ENCODE measurements at places on chromosomes 12 and 14. TPM values are rescaled to one million over a fixed set of nuclear protein-coding genes. Genes with fewer than 3 reads are reported as not detected.
A peak's percentile ranks its signal among the peaks of the same experiment; 100 is the strongest.

- DNase-seq = no peak
These were observed 12.3 kb downstream of the GPR19 start for GRCh38 chr12:12683725-12684124.

- no peak for DNase-seq
These were observed 23.8 kb upstream of the LRTM2 start for GRCh38 chr12:1796515-1797010.

- DNase-seq = no peak
These were observed 9.7 kb downstream of the PIK3C2G start for GRCh38 chr12:18270958-18271460.

DNA sequence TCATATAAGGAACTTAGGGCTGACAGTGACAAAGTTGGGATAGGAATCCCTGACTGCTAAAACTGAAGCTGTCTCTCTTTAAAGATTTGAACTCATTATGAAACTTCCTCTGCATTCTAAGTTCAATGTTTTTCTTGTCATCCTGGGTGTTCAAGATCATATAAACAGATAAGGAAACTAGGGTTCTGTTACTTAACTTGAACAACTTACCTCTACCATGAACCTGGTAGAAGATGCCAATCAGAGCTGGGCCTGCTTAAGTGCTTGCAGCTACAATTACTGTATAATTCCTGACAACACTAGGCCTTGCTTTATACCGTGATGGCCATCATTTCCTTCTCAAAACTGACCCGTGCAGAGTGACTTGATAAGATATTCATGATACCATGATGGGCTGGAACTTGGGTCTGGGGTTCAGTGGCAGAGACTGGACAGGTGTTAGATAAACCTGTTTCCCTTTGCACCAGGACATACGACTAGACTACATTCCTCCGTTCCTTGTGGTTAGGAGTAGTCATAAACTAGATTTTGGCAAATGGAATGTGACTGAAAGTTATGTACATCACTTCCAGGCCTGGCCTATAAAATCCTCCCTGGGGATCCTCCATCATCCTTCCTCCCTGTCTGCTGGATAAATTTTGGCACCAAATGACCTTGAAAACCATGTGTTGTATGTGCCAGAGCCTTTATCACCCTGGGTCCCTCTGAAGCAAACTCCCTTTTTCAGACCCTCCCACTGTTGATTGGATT is 172.2 kb upstream of the PRICKLE1 start:
- DNase-seq = no peak

DNA sequence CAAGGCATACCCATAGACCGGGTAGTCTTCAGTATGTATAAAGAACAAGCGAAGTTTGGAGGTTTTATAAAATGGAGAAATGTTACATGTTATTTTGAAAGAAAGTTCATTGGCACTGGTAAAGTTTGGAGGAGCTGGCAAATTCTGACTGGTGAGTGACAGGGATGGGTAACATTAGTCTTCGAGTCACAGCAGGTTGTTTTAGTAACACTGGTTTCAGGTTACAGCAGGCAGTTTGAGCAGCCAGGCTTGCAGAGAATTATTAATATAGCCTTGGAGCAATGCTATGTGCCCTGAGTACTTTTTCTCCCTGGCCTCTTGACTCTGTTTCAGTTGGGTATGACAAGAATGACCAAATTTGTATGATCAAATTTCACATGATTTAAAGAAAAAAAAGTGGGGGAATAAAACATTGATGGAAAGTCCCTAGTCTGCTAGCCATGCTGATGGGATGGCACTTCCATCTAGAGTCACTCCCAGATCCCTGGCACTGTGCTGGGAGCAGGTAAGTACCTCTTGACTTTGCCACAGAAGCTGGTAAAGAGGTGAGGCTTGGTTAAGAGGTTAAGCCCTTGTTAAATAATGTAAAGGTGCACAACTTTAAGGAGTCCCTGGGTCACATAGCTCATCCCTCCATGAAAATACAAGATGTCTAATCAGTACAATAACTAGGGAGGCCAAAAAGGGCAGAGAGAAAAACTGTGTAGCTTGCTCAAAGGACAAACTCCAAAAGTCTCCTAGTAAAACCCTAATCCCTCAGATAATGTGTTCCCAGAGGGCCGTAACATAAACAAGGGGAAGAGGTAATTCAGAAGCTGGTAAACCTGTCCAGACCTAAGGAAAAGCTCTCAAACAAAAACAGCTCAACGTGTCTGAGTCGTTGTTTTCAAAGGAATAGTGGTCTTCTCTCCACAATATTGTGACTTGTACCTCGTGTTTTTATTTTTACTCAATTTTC is 12.7 kb upstream of the SVOP start:
- no peak for DNase-seq

- no peak for DNase-seq
These were observed 249.1 kb downstream of the DPY19L2 start for GRCh38 chr12:63419154-63419553.

GRCh38 chr14:69753860-69754259 is 13.1 kb upstream of the SRSF5 start:
- DNase-seq = no peak

DNA sequence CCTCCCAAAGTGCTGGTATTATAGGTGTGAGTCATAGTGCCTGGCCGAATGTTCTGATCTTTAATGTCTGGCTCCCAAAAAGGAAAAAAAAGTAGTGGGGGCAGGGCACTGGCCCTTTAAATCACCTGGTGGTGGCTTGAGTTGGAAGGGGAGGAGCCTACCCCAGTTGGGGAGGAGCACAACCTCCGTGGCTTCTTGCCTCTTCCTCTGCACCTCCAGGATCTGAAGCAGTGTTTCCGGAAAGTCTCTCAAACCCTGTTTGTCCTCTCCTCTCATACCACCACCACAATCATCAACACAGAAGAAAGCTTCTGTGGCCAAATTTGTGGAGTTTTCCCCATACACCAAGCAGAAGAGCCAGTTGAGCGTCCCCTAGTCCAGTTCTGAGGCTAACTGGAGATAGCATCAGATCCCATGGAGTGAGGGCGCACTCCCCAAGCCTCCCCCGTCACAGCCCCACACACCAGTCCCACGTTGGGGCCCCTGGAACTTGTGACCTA is 24.3 kb upstream of the RCOR1 start:
- DNase-seq = no peak

- DNase-seq = no peak
These were observed 888 bp upstream of the EEA1 start for GRCh38 chr12:92929983-92930382.

DNA sequence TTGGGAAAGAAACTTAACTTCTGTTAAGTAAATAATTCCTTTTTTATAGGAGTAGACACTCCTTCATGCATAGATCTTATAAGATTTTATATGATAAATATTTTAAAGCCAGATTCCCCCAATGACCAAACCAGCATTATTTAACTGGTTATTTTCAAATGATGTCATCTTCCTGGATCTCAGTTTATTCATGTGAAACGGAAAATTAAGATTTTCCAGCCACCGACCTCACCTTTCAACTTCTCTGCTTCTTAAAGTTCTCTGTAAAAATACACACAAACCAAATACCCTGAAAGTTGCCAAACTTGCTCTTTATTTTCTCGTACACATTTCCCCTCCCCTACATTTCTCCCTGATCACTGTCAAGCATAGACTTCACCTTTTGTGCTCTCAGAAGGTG is 364.2 kb downstream of the GALC start:
- no peak for DNase-seq

GRCh38 chr12:90064852-90065801 is 356.5 kb upstream of the ATP2B1 start:
- DNase-seq = no peak

DNA sequence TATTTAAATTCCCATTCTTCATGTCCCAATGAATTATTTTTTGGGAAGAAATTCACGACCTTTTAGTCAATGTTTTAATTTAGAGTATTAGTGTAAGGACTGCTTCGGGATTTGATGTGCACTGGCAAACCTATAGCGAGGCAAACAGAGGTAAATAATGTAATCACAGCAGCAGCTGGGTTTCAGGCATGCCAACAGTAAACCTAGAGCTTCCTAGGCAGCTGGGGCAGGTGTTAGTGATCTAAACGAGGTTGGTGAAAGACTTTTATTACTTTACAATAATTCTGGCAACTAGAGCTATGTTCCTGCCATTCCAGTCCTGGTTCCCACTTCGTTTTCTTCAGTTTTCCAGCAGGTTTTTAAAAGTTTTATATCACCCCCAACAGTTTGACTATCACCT is 1036.4 kb upstream of the FOXG1 start:
- no peak for DNase-seq

GRCh38 chr12:18749386-18749957 is 11.6 kb downstream of the CAPZA3 start:
- DNase-seq = no peak

DNA sequence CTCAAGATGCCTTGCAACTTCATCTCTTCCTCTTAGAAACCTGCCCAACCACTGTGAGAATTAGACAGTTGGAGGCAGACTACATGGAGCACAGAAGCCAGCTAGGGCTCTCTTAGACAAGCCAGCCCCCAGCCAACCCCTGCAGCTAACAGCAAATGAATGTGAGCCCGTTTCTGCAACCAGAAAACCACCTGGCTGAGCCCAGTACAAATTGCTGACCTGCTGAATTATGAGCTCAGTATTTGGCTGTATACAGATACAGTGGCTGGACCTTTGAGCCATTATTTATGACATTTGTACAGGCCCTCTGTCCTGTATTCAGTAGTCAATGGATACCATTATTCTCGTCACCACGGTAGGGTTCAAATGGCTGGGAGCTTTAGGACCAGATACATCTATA is 112.9 kb downstream of the TBX5 start:
- DNase-seq = no peak

GRCh38 chr14:40417777-40418401 is 985.7 kb upstream of the FBXO33 start:
- DNase-seq = no peak

DNA sequence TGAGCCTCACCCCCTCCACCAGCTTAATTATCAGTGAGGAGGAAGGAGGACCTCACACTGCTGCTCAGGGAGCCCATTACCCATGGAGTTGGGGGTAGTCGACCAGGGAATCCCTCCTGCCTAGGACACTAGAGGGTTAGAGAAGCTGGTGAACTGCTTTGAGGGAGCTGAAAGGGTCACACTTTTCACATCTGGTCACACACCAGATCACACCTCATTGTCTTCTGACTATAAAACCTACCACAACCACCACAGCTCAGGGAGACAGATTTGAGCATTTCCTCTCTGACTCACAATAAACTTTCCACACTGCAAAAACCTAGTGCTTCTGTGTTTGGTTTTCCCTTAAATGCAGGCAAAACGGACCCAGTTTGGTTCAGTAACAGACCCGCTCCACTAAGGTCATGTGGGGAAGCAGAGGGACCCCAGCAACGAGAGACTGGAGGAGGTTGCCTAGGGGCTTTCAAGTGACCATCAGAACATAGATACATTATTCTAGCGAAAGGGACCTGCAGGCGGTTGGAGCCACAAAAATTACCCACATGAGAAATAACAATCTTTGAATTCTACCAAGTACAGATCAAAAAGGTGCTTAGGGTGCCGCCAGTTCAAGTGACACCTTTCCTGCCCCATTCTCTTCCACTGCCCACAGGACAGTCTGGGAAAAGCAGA is 151.4 kb upstream of the AVPR1A start:
- DNase-seq = no peak

- DNase-seq = no peak
These were observed 16.4 kb downstream of the ACTN1 start for GRCh38 chr14:68962681-68963080.

DNA sequence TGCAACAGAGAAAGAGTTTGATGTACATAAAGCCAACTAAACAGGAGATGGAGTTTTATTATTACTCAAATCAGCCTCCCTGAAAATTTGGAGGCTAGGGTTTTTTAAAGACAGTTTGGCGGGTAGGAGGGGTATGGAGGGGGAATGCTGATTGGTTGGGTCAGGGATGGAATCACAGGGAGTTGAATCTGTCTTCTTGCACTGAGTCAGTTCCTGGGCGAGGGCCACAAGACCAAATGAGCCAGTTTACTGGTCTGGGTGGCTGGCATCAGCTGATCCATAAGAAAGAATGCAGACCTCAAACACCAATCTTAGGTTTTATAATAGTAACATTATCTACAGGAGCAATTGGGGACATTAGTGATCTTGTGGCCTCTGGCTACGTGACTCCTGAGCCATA is 64.9 kb downstream of the RIN3 start:
- DNase-seq = peak; percentile 80

- no peak for DNase-seq
These were observed 32.5 kb upstream of the LALBA start for GRCh38 chr12:48602192-48602989.

GRCh38 chr12:39402922-39403321 is 40.0 kb downstream of the KIF21A start:
- DNase-seq = no peak

GRCh38 chr14:29458547-29458946 is 469.1 kb downstream of the PRKD1 start:
- no peak for DNase-seq

DNA sequence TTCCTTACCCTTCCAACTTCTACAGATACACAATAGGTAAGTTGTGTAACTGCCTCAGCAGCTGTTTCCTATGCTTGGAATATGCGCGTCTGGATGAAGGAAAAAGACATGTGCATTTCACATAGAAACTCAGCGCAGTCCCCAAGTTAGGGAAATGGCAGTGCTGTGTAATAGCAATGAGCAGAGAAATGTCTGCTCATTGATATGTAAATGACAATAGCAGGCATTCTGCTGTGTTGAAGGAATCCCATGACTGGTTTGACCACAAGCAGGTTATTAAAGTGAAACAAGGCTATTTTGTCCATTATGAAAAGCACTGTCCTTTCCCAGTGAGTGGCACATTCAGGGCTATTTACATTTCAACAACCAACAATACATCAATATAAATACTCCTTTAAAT is 106.6 kb downstream of the BTG1 start:
- no peak for DNase-seq

DNA sequence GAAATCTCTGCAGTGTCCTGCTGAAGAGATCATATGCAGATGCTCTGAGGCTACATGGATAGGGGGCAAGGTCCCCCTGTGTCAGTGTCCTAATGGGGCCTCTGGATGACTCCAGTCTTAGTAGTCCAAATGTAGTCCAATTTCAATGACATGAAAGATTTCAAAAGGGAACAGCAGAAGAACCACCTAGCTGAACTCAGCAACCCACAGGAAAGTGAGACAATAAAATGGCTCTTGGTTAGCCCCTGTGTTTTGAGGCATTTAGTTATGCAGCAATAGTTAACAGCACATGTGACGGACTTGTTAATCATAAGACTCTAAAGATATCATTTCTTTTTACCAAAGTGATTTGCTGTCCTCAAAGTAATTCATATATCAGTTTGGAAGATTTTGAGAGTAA is 22.7 kb downstream of the CCDC198 start:
- DNase-seq = no peak

- peak; percentile 40 for DNase-seq
These were observed 401.4 kb downstream of the ATP23 start for GRCh38 chr12:58342736-58343135.

- DNase-seq = no peak
These were observed 1306.3 kb upstream of the TMEM132C start for GRCh38 chr12:126960709-126961108.

The GALNT8 gene
- not detected for total RNA-seq

The PMCH gene
- not detected for total RNA-seq

The CNIH1 gene
- total RNA-seq = 135 TPM

The EFS gene
- total RNA-seq = 9.0 TPM

The ESRRB gene
- total RNA-seq = not detected

The WNT5B gene
- total RNA-seq = 208 TPM

The LMO3 gene
- total RNA-seq = not detected

All from MG63 (cell line).